DMS153 (cell line): ENCODE measurements at places on chromosomes 3 and 15.

GRCh38 chr15:66630801-66631351, 65.1 kb upstream of the LCTL start:
- DNase-seq: no peak

GRCh38 chr3:62260655-62261054, 112.7 kb downstream of the FEZF2 start:
- no peak for DNase-seq

DNA sequence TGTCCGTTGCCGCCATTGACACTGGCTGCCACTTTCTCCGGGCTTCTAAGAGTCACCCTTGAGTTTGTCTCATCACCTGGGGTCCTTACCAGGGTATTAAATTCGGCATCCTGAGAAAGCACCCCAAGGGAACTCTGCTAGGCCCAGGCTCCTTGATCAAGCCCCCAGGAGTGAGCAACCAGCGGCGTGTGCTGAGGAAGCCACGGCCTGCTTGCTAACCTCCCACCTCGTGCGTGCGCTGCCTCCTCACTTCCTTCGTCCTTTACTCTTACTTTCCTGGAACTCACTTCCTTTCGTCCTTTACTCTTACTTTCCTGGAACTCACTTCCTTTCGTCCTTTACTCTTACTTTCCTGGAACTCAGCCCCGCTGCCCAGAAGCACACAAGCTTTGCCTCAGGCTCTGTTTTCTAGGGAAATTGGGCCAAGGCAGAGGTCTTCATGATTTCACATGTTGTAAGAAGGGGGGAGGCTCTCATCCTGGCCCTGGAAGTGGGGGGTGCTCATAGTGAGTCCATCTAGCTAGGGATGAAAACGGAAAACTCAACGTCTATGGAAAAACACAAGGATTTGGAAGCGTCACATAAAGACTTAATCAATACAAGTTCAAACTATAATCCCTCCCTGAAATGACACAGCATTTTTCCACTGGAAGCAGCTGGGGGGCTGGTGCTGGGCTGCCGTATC, 36.7 kb upstream of the BDH1 start:
- DNase-seq: no peak

- no peak for DNase-seq
Observed at GRCh38 chr15:68587769-68588385, 9.1 kb downstream of the CORO2B start.

GRCh38 chr15:78715434-78715833, 74.4 kb upstream of the CHRNB4 start:
- no peak for DNase-seq

DNA sequence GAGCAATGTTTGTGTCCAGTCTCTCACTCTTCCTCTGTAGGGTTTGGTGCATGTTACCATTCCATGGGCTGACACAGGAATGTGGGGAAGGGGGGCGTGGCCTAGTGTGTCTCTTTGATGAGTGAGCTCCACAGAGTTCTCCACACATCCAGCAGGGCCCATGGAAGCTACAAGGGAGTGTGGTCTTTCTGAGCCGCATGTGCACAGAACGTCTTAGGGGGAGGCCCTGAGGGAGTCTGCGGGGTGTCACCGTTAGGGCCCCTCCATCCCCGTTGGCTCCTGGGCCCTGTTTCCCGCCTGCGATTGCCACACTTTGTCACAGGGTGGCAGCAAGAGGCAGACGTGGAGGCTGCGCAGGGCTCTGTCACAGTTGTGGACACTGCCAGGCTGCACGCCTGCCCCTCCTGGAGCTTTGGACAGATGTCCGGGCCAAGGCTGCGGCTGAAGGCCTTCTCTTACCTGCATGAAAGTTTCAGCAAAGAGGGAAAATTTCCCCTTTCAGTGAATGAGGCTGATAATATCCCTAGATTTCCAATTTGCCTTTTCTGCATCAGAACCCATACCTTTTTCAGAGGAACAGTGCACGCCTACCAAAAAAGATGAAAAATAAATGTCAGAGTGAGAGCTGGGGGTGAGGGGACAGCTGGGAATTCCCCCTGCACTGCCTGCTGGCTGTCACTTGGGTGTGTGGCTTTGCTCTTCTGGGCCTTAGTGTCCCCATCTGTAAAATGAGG, 24.3 kb downstream of the CACNA2D3 start:
- no peak for DNase-seq

DNA sequence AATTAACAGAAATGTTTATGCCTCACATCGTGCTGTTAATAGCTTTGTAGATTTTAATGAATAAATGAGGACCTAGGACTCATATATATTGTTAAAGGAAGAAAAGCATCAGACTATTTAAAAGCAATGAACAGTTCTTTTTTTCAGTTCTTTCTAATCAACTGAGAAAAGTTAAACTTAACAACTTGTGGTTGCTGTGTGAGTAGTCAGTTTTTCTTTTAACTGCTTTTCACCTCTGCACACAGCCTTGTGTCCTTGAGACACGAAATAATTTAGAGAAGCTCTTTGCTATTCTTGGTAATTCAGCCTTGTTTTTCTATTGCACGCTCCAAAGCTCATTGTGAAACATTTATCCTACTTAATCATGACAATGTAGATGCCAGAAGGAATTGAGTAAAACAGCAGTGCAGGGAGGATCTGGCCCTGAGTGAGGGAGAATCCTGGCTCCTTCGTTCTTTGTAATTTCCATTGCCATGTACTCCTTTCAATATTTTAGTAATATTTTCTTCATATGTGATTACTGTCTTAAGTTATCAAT, 499.0 kb downstream of the PYDC2 start:
- DNase-seq: no peak

GRCh38 chr15:31463521-31464102, 137.0 kb downstream of the KLF13 start:
- DNase-seq: no peak

GRCh38 chr15:57057134-57057930, 138.9 kb downstream of the TCF12 start:
- no peak for DNase-seq

DNA sequence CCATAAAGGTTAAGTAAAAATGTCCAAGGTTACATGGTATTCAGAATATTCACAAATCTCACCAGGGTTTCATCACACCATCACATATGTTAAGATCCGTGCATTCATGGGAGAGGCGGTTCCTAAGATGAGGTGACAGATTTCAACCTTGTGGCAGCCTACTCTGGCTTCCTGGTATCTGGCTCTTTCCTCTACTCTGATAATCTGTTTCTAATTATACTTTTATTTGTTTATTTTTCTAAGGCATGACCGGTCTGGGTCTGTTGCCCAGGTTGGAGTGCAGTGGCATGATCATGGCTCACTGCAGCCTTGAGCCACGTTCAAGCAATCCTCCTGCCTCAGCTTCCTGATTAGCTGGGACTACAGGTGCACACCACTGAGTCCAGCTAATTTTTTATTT, 34.4 kb downstream of the RAF1 start:
- no peak for DNase-seq

DNA sequence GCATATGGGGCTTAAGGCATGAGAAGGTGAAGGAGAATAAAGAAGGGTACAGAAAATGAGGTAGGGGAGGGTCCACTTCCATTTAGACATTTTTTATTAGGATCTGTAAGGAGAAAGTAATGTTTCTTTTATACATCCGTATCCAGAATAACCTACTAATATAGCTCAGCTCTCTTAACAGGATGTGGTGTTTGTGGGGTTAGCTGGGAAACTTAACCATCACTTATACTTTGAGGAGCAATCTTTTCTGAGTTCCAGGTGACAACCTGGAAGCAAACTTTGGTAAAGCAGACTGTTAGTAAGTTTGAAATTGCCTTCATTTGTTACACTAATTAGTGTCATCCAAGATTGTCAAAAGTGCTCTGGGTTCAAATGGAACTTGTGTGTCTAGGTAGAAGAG, 36.6 kb downstream of the BUB1B start:
- DNase-seq: no peak

- DNase-seq: no peak
Observed at GRCh38 chr15:74050556-74051234, 31.7 kb downstream of the GOLGA6A start.

- no peak for DNase-seq
Observed at GRCh38 chr3:171249245-171249644, 211.0 kb downstream of the TNIK start.

DNA sequence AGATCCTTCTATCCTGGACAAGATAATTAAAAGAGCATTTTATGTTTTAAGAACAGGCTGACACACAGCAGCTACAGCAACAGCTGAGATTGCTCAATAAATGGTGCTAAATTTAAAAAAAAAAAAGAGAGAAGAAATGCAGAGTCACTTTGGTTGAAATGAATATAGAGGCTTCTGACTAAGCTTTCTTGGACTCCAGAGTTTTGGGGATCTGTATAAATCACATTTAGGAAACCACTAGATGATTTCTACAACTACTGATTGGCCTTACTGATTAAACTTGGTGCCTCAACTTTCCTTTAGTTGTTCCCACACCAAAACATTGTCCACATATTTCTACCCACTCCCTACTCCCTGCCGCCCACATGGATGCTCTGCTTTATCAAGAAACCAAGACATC, 132.9 kb upstream of the ZBTB20 start:
- DNase-seq: no peak

DNA sequence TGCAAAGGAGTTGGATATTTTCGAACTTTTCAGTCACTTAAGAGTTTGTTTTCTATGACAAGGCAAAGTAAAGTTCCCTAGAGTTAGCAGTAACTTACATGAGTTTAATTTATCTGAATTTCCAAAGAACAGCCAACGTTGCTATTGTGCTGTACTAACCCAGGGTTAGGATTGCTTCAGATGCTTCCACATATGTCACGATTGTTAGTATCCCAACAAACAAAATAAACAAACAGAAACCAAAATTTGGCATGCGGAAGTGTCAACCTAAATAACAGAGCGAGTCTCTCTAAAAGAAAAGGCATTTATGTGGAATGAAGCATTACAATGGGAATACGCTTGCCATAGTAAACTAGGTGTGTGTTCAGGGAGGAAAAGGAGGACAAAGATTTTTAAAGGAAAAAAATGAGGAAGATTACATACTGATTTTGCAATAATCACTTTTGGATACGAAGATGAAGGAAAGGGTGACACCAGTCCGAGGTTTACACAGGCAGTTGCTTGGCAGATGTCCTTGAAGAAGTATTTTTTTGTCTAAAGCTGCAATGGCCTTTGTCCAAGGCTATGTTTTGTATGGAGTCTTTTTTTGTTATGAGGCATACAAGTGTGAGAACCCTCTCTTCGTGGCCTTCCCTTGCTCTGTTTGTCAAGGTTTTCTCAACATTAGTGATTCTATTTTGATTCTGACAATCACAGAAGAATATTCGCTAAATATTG, 267.9 kb downstream of the GABRG3 start:
- no peak for DNase-seq

- DNase-seq: no peak
Observed at GRCh38 chr3:71180524-71180923, 403.0 kb downstream of the FOXP1 start.

DNA sequence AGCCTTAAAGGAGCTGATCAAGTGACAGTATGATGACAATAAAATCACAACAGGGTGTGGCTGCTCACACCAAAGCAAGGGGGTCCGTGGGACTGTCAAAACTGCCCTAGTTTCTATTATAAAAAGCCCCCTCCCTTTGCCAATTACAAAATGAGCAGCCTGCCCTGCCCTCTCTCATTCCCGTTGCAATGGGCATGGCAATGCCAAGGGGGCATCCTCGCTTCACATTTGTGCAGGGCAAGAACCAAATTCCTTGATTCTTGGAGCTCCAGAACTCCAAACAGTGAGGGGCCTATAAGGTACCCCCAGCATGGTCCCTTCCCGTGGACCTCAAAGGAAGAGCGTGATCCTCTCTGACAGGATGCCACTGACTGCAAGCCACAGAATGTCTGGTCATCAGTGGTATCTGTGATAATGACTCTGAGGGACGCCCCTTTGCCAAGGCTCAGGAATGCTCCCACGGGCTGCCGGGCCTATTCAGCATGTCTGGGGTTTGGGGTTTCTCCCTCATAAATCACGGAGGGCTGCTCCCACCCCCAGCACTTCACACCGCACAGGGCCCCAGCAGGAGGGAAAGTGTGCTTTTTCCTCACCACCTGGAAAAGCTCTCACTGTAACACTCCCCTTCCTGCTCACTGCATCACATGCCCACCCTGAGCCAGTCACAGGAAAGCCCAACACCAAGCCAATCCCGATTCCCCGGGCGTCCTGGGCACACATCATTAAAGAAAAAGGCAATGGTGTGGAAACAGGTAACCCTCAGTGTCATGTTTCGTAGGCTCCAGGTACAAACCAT, 105.1 kb upstream of the TRPM1 start:
- DNase-seq: no peak

DNA sequence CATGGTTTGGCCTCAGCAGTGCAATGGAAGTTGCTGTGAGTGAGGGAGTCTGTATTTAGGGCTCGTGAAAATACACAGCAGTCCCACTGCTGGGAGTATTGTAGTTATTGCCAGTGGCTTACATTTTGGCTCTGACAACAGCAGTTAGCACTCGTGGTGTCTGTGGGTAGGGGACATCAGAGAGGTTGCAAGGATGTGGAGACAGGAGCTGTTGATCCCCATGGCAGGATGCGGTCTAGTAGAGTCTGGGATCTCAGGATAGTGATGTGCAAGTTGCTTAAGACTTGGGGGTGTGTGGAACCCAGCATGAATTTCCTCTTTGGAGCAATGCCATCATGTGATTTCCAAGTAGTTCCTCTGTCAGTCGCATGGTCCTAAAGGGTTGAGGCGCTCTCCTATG, 59.9 kb downstream of the GALK2 start:
- DNase-seq: no peak

GRCh38 chr15:36313736-36314280, 265.6 kb upstream of the CDIN1 start:
- DNase-seq: no peak

- no peak for DNase-seq
Observed at GRCh38 chr15:60494108-60494507, 15.2 kb upstream of the ICE2 start.

GRCh38 chr3:42451546-42452230, 41.3 kb upstream of the LYZL4 start:
- DNase-seq: no peak

DNA sequence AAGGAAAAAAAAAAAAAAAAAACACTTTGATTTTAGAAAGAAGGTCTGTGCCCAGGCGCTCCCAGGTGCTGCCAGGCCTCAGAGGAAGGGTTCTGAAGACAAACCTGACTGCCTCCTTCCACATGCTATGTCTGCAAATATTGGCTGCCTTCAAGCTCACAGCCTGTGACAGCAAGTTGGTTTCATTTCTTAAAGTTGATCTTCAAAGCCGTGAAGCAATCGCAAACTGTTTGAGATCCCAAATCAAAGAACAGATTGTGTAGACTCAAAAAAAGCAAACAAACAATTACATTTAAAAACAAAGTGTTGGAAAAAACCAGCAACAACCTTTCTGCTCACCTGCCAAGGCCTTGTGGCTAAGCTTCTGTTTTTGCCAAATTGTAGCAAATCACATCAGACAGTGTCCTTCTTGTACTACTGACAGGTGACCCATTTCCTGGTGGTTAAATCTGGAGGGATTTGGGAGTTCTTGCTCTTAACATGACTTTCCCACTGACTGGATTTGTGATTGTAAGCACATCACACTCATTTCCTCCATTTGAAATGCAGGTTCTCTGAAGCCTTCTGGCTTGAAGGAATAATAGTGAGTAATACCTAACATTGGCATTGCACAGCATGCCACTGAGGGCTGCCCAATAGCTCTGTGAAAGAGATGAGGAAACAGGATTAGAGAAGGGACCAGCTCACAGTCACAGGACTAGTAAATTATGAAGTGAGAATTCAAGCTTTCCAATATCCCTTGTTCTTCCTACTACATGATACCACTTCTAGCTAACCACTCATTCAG, 502.4 kb downstream of the LPP start:
- DNase-seq: no peak

GRCh38 chr3:23619705-23620637, 185.8 kb upstream of the UBE2E1 start:
- no peak for DNase-seq

GRCh38 chr3:160577556-160578195, 12.3 kb upstream of the KPNA4 start:
- DNase-seq: no peak

- no peak for DNase-seq
Observed at GRCh38 chr3:141928631-141929270, 52.3 kb downstream of the ATP1B3 start.
